ENCODE measurements at places on chromosomes 3 and 15.

DNA sequence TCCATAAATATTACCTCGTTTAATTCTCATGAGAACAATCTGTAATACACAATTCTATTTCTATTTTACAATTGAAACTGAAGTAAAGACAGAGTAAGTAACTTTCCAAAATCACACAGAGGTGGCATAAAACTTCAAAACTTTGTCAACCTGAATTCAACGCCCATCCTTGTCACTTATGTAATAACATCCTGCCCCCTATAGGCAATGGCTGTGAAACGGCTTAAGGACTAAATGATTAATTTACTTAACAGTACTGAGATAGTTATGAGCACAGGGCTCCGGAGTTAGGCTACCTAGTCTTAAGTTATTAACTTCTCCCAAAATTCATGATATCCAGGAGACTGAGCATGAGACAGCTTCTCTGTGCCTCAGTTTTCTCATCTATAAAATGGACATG is 293.1 kb upstream of the CHRM5 start:
- DNase-seq = no peak

- no peak for DNase-seq
Measured at GRCh38 chr15:65423976-65424679, 1.4 kb upstream of the IGDCC4 start.

DNA sequence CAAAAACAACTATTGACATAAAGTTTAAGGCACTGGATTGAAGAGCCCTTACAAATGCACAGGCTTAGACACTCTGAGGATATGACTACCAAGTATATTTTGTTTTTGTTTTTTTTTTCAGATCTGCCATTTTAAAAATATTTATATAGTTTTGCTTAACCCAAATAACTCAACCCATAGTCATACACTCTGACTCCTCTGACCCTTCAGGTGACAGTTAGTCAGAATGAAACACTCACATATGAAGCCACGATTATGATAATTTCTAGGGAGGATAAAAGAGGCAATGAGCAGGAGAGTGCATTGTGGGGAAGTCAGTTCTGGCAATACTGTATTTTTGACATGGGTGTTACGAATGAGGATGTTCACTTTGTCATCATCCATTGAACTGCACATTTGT is 774.7 kb downstream of the MECOM start:
- no peak for DNase-seq

DNA sequence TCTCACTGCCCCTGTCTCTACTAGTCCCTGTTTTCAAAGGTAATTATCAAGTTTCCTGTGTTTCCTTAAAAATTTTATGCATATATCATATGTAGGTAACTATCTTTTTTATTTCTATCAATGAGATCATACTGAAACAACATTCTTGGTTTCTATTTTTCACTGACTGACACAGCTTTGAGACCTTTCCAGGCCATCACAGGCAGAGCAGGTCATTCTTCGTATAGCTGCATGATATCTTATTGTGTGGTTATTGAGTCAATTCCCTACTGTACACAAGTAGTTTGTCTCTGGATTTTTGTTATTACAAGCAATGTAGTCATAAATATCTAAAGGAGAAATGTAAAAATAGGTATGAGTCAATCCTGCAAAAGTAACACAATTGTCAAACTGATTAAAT is 169.6 kb downstream of the CFAP20DC start:
- DNase-seq = no peak

- DNase-seq = no peak
Measured at GRCh38 chr3:96072226-96072625, 742.2 kb upstream of the EPHA6 start.

GRCh38 chr3:126375835-126376331 is 18.7 kb upstream of the KLF15 start:
- no peak for DNase-seq

GRCh38 chr3:178084938-178085816 is 451.1 kb upstream of the KCNMB2 start:
- no peak for DNase-seq

GRCh38 chr3:71356265-71356664 is 227.3 kb downstream of the FOXP1 start:
- DNase-seq = no peak

DNA sequence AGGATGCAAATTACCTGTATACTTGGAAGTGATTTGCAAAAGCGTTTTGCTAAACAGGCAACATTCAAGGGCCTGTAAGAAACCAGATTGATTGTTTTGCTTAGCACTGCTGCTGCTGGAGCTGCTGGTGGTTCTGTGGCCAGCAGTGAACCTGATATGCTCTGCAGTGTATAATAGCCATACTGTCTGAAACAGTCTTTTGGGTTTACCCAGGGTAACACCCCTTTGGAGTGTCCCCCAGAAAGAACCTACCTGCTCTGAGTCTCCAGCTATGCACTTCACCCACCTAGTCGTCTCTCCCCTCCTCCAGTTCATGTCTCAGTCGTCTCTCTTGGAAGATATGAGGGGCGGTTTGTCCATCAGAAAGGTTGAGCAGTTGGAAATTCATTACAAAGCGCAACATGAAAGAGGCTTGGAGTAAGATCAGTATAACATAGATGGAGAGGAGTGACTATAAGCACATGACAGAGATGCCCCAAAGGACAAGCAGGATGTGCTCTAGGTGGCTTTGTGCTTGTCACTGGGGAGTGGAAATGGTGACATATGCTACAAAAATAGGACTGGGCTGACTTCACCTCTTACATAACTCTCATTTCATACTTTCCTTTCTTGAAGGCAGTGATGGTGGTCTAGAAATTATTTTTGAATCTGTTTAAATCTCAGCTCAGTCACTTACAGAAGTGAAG is 3.8 kb downstream of the MKRN2 start:
- DNase-seq = no peak

- DNase-seq = no peak
Measured at GRCh38 chr3:151501923-151502632, 41.2 kb upstream of the IGSF10 start.

- peak; percentile 8 for DNase-seq
Measured at GRCh38 chr15:44535523-44536301, 1.2 kb upstream of the EIF3J start.

GRCh38 chr15:85785887-85786780 is 8.6 kb downstream of the KLHL25 start:
- peak; percentile 6 for DNase-seq

DNA sequence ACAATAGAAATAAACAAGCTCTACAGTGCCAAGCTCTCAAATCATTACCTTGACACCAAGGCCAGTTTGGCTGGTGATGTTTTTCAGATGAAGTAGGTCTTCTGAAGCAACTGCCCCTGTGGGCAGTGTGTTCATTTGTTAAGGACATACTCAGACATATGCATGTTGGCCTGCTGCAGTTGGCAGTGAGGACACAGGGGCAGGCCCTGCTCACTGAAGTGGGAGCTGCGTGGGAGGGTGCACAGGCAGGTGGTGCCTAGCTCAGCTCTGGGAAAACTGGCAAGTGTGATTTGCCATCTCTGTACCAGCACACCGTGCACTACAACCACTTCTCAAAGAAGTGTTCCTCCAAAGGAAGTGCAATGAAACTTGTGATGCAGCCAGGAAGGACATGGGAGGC is 28.5 kb upstream of the SNRK start:
- no peak for DNase-seq

Measured in activated effector memory CD4-positive, alpha-beta T cell treated with Interleukin-2 at 50 U/mL for 16 hours (primary cell).